Dorsolateral prefrontal cortex (tissue), 122 donors: ENCODE measurements at places on chromosomes 2 and 18.

- no peak for DNase-seq
These were observed 1616.3 kb upstream of the ACVR2A start for GRCh38 chr2:146228466-146229058.

DNA sequence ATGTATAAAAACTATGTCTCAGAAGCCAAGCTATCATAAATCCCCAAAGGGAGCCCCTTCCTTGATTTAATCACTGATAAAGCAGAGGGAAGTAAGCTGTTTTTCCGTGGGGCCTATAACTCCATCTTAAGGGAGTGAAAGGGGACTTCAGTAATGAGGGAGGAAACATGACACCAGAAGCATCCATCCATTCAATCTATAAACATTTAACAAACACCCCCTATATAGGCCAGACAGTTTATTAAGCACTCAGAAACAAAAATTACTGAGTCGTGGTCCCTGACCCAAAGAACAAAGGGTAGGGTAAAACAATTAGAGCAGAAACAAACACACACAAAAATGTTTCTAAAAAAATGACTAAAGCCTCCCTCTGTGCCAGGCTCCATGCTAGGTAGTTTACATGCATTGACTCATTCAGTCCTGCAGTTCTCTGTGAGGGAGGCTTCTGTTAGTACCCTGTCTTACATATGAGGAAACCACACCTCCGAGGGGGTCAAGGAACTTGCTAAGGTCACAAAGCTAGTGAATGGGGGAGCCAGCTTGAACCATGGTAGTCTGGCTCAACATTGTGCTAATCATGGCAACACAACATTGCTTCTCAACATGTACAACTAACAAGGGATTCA is 472.1 kb downstream of the CDH2 start:
- no peak for DNase-seq

GRCh38 chr2:216653093-216653799 is 20.0 kb downstream of the IGFBP2 start:
- no peak for DNase-seq

DNA sequence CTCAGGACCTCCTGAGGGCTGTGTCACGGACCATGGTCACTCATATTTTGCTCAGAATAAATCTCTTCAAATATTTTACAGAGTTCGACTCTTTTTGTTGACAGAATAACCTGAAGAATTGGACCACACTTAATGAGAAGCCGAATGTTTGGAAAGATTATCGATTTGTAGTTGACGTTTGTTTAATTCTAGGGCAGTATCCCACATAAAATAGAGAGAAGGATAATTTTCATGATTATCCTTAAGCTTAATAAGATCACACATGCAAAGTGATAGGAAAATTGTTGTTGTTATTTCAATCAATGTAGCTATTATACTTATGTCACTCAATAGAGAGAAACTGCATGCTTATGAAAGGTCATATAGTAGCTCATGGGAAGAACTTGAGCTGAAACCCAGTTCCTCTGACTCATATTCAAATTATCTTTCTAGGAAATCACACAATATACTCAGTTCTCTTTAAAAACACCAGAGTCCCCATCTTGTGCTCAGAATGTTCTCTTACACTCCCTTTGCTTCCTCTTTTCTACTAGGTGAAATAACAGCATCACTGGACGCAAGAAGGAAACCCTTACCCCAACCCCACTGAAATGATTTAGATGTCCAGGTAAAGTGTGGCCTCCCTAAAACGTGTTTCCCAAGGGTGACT is 982.1 kb downstream of the TSN start:
- DNase-seq: no peak

DNA sequence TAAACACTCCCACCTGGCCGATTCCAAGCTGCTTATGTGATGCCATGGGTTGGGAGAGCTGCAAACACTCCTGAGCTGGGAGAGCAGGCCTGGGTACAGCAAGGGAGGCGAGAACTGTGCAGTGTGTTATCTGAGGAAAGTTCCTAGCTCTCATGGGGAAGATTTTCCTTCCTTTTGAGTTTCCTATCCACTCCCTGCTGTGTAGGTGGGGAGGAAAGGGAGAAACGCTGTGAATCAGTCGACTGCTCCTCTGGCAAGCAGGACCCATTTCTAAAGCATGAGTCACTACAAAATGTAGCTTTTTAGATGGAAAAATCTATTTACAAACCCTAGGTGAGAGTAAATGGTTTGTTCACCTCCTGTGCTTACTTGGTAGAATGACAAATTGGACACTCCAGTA is 80.4 kb downstream of the SH3RF3 start:
- DNase-seq: no peak

GRCh38 chr18:71237641-71238040 is 948.8 kb downstream of the SOCS6 start:
- DNase-seq: no peak

GRCh38 chr2:8547284-8548064 is 134.4 kb upstream of the ID2 start:
- DNase-seq: no peak

DNA sequence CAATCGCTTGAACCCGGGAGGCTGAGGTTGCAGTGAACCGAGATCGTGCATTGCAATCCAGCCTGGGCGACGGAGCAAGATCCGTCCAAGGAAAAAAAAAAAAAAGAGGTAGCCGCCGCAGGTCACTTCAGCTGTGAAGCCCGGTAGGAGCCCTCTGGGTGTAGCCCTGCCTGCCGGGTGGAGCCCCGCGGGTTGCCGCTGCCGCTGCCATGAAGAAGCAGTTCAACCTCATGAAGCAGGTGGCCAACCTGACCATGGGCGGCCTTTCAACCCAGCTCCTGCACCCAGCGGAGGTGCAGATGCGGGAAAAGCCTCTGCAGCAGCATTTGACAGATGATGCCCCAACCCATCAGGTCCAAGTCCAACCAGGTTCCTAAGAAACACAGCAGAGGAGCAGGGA is 219.5 kb upstream of the SLC39A10 start:
- no peak for DNase-seq

- DNase-seq: no peak
These were observed 72.7 kb downstream of the ANKRD12 start for GRCh38 chr18:9209279-9209678.

DNA sequence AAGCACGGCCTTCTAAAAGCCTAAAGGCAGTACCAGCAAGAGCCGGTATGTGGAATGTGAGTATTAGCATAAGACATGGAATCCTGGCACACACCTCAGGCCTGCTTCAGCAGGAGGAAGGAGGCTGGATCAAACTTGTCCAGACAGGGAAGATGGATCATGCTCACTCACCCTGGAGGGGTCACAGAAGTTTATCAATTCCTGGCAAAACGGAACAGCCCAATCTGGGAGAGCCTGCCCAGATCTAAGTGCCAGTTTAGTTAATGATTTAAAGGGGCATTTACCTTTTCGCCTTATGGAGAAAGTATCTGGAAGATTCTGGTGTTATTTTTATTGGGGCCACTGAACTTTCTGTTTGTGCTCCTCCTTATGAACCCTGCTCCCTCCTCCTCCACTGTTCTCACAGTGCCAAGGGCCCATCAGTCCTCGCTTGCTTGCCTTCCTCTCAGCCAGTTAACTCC is 58.3 kb upstream of the NFE2L2 start:
- DNase-seq: no peak

- no peak for DNase-seq
These were observed 62.5 kb downstream of the GPR39 start for GRCh38 chr2:132479155-132479554.

GRCh38 chr2:110095994-110096633 is 19.5 kb downstream of the MALL start:
- DNase-seq: no peak

- no peak for DNase-seq
These were observed 27.5 kb upstream of the SUCLG1 start for GRCh38 chr2:84486441-84487115.

- DNase-seq: no peak
These were observed 25.2 kb downstream of the KIAA2012 start for GRCh38 chr2:202098291-202098690.

DNA sequence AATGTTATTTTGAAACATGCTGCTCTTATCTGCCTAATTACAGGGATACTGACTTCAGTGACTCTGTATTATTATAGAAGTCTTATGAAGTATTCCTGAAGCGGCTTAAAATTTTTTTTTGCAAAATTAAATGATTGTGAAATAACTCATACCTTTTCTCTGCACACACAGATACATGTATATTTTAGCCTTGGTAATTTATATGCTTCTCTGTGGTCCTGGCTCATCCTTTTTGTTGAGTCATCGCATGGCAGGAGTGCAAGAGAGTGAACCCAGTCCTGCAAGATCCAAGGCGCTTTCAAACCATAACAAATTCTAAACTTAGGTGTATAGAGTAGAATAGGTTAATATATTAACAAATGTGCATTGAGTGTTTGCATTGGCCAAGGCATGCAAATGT is 8.6 kb downstream of the CCNT2 start:
- DNase-seq: no peak

DNA sequence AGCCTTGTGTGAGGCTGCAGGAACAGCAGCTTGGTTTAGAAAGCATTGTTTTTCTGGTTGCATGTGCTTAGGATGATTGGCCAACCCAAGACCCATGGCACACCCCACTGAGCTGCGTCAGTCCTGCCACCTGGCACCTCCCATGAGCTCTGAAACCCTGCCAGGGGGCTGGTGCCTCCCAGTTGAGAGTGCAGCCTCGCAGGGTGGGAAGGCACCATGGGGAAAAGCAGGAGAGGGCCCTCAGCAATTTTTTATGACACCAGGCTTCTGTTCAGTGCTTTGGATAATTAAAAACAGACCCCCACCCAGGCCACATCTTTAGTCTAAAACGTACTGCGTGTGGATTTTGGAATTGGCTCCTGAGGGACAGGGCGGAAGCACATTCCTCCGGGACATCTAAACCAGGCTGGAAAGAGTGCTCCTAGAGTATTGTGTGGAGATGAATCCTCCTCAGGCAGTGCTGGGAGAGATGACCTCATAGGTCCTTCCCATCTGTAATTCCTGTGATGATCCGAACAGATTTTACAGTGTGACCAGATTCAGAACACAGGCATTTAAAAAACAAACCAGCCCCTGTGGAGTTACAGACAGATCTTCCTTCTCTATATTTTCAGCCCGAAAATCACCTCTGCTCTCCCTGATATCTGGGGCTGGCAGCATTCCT is 438.3 kb downstream of the ZNF521 start:
- DNase-seq: no peak

DNA sequence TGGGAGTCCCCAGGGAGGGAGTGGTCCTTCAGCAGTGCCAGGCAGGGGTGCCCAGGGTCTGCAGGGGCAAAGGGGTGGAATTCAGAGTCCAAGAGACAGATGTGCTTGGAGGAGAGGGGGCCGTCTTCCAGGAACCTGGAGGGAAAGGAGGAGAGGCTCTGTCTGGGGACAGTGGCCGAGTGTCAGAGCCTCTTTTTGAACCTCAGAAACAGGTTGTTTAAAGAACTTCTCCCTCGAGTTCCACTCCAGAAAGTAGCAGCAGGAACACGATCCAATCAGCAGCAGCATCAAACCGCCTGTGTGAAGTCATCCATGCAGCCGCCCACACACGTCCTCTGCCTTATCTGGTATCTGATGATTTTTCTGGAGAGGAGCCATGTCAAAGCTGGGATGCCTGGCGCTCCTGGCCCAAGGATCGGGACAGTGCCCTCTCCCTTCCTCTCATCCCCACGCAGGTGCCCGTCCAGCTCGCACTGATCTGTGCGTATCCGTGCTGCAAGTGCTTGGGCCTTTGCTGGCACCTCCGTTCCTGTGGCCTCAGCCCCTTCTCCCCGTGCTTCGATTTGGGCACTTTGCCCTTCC is 205.1 kb downstream of the NDUFA10 start:
- DNase-seq: no peak

DNA sequence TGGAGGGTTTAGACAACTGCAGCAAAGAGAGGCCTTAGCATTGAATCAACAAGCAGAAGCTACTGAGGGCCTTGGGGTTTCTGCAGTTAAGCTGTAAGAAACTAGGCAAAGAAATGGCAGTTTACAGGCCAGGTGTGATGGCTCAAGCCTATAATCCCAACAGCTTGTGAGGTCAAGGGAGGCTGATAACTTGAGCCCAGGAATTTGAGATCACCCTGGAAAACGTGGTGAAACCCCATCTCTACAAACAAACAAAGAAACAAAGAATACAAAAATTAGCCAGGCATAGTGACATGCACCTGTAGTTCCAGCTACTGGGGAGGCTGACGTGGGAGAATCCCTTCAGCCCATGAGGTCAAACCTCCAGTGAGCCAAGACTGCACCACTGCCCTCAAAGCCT is 421.6 kb upstream of the CHST9 start:
- DNase-seq: no peak

- no peak for DNase-seq
These were observed 173.2 kb downstream of the SOCS6 start for GRCh38 chr18:70462078-70462439.
